ENCODE measurements at places on chromosomes 13 and 19. TPM values are rescaled to one million over a fixed set of nuclear protein-coding genes. Genes with fewer than 3 reads are reported as not detected.

DNA sequence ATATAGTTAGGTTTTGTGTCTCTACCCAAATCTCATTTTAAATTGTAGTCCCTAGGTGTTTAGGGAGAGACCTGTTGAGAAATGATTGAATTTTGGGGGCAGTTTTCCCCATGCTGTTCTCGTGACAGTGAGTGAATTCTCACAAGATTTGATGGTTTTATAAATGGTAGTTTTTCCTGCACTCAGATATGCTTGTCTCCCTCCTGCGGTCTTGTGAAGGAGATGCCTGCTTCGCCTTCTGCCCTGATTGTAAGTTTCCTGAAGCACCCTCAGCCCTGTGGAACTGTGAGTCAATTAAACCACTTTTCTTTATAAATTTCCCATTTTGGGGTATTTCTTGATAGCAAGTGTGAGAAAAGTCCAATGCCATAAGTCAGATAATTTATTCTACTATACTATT lies 1977.5 kb upstream of the PCDH20 start:
- DNase-seq: no peak

GRCh38 chr13:22316494-22317025 lies 645.7 kb downstream of the FGF9 start:
- DNase-seq: no peak

DNA sequence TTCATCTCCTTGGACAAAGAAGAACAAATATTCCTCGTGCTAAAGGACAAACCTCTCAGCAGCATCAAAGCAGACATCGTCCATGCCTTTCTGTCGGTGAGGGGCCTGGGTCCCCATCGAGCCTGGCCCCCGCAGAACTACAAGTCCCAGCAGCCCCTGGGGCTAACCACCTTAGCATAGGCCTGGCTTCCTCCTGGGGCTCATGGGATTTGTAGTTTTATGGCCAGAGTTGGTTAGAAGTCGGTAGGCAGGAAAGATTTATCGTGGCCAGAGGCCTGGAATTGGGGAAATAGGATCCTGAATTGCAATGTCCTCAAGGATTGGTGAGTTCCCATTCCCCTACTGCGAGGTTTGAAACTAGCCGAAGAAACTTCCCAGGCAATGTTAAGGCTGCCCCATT lies 19.6 kb downstream of the TMEM150B start:
- no peak for DNase-seq

DNA sequence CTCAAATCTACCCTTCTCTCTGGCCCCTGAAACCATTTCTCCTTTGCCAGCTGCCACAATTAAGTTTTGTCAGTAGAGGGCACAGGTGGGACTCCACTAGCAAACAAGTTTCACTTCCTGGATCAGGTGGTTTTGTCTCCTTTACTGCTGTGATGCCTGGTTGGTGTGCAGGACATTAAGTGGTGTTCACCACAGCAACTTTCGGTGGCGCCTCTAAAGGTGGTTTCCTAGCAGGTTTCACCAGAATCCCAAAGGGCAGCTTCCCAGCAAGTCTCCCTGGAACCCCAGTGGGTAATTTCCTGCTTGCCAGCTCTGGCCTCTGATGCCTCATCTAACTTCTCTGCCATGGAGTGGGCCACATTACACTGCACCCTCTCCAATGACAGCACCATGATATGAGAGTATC lies 16.6 kb downstream of the MED4 start:
- no peak for DNase-seq

- DNase-seq: no peak
These were observed 455.4 kb upstream of the TSHZ3 start for GRCh38 chr19:31804668-31805067.

DNA sequence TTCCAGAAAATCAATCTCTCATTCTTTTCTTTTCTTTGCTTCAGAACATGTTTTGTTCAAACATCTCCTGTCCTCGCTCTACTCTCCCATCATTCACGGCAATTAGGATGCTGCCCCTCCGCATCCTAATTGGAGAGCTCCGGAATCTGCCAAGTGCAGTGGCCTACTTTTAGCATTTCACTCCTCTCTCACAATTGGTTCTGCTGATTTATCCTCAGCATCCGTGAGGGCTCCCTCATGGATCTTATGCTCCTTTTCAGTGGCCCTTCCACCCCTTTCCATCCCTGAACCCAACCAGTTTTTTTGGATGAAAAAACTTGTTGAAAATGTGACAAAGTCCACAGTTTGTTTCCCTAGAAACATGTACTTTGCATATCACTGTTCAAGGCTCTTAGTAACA lies 22.4 kb downstream of the AMER2 start:
- DNase-seq: no peak

GRCh38 chr13:82323101-82323500 lies 1559.2 kb downstream of the SLITRK1 start:
- no peak for DNase-seq

GRCh38 chr13:42333613-42334328 lies 61.8 kb downstream of the AKAP11 start:
- DNase-seq: no peak

Gene DENND1C
- 4.5 TPM for total RNA-seq

Gene NOTCH3
- total RNA-seq: 60.3 TPM

Gene SGCG
- 2.9 TPM for total RNA-seq

Gene SERPINE3
- total RNA-seq: not detected

Gene STOML3
- not detected for total RNA-seq
